ENCODE measurements at places on chromosomes 12 and 14.

GRCh38 chr14:47500369-47500768 lies 175.0 kb downstream of the MDGA2 start:
- no peak for DNase-seq

DNA sequence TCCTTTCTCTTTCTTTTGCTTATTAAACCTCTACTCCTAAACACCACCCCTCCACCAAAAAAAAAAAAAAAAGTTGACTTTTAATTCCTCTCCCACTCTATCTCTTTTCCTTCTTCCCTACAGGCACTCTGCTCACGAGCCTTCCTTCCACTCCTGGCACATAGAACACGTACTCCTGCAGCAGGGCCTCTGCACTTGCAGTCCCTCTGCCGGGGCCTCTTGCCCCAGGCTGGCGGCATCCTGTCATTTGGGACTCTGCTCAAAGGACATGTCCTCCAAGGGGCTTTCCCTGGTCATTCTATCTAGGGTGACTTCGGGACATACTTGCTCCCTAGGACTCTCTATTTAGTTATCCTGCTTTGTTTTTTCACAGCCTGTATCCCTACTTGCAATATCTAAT lies 7.7 kb downstream of the FOS start:
- no peak for DNase-seq

DNA sequence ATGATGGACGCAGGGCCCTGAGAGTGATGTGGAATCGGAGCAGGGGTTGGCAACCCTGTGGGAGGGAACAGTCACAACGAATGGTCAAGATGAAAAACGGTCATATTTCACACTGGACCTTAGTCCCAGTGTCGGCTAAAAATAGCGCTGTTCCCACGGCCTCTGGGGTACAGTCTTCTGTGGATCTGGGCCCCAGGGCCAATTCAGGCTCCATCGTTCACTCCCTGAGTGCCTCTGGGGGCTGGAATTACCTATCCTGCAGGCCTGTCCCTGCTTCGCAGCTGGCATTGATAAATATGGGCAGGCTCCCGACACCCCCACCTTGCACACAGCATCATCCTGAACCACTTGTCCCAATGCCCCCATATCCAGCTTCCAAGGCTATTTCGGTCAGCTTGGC lies 18.6 kb downstream of the GSC start:
- no peak for DNase-seq

GRCh38 chr12:54229624-54230212 lies 40.9 kb upstream of the SMUG1 start:
- no peak for DNase-seq

GRCh38 chr12:122988612-122989212 lies 8.2 kb downstream of the ARL6IP4 start:
- no peak for DNase-seq

Data from stimulated activated CD4-positive, alpha-beta T cell treated with anti-CD3 and anti-CD28 coated beads, Interleukin-4, amount 100 ng/mL, for 48 hours (primary cell).